ENCODE measurements at places on chromosomes 4 and X.

GRCh38 chr4:8301851-8302730 is 32.5 kb downstream of the HTRA3 start:
- no peak for DNase-seq

GRCh38 chr4:86831262-86832130 is 17.7 kb downstream of the SLC10A6 start:
- DNase-seq = no peak

GRCh38 chr4:152281822-152282221 is 254.1 kb downstream of the FBXW7 start:
- no peak for DNase-seq

DNA sequence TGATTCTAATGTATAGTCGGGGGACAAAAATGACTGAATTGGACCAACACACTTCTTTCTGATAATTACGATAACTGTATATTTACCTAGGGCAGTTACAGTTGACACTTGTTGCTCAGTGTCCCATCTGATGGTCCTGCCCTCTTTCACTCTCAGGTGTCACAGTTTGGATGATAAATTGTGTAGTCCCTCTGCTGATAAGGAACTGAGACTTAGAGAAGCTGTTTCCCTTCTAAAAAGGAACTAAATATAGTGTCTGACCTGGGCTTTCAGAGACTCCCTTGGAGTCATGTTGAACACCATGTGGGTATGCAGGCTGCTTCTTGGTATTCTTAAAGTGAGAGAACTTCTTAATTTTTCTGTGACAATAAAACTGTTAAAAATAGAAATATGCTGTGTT is 23.7 kb upstream of the PNPLA4 start:
- no peak for DNase-seq

DNA sequence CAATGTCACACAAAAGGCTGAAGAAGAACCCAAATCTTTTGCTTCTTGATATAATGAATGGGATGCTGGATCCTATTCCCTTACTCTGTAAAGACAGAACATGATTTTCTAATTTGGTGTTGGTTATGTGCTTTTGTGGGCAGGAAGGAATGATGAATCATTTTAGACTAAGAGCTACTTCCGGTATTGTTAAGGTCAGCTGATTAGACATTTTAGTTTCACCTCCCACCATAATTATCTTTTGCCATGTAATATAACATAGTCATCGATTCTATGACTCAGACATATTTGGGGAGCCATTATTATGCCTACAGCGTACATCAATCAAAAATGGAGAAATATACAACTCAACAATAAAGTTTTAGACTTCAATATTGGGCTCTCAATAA is 265.3 kb downstream of the ZNF674 start:
- no peak for DNase-seq

Data from stimulated activated CD4-positive, alpha-beta T cell treated with anti-CD3 and anti-CD28 coated beads, Interleukin-12 subunit alpha, Interleukin-12 subunit beta, amount 100 ng/mL, for 24 hours (primary cell).